ENCODE measurements at places on chromosomes 12 and 14.

GRCh38 chr12:71162832-71163763 lies 5.3 kb upstream of the TSPAN8 start:
- DNase-seq: no peak

GRCh38 chr14:31854508-31855075 lies 222.5 kb upstream of the ARHGAP5 start:
- DNase-seq: no peak

- no peak for DNase-seq
These were observed 26.1 kb downstream of the ADCK1 start for GRCh38 chr14:77825895-77826519.

DNA sequence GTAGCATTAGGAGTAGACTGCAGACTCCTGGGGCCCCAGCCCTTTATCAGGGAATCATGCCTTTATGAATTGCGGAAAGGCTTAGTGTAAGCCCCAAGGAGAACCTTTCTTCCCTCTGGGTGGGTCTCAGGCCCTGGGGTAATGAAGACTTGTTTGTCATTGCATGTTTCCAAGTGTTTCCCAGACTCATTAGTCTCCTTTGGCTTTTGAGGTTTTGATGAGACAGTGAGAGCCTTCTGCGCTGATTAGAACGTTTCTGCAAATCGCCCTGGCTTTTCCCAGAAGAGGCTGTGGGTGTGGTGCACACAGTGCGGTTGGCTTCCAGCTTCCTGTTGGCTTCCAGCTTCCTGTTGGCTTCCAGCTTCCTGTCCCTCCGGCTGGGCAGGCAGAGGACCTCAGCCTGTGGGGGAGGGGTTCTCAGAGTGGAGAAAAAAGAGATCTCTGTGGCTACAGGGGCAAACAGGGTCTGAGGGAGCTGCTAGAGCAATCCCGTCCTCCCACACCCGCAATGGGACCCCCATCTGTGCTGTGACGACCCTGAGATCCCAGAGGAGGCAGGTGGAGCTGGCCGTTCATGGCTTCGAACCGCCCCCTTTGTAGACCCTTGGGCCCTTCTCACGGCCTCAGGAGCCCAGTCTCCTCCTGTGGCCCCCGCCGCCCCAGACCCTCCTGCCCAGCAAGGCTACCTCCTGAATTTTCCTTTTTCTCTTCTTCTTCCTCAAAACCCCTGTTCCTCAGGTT lies 42.1 kb downstream of the GPR68 start:
- no peak for DNase-seq

- no peak for DNase-seq
These were observed 293.6 kb downstream of the ERC1 start for GRCh38 chr12:1284611-1285010.

DNA sequence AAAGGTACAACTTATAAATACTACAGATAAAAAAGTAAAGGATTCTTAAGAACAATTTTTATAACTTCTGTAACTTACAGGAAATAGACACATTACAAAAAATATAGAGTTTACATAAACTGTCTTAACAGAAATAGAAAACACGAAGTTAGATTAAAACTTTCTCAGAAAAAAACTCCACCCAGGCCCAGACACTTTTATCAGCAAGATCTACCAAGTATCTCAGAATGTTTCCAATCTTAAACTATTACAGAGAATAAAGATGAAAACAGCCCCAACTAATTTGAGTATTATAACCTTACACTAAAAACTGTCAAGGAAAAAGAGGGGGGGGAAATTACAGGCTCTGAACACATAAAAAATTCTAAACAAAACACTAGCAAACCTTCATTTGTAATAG lies 8.2 kb downstream of the ZFC3H1 start:
- DNase-seq: no peak

GRCh38 chr12:10179776-10180181 lies 947 bp downstream of the TMEM52B start:
- no peak for DNase-seq
